ENCODE measurements at places on chromosomes 7 and 10.

GRCh38 chr7:129807863-129808262 is 144.9 kb downstream of the UBE2H start:
- DNase-seq = no peak

- DNase-seq = no peak
Measured at GRCh38 chr7:13980474-13980873, 9.0 kb downstream of the ETV1 start.

DNA sequence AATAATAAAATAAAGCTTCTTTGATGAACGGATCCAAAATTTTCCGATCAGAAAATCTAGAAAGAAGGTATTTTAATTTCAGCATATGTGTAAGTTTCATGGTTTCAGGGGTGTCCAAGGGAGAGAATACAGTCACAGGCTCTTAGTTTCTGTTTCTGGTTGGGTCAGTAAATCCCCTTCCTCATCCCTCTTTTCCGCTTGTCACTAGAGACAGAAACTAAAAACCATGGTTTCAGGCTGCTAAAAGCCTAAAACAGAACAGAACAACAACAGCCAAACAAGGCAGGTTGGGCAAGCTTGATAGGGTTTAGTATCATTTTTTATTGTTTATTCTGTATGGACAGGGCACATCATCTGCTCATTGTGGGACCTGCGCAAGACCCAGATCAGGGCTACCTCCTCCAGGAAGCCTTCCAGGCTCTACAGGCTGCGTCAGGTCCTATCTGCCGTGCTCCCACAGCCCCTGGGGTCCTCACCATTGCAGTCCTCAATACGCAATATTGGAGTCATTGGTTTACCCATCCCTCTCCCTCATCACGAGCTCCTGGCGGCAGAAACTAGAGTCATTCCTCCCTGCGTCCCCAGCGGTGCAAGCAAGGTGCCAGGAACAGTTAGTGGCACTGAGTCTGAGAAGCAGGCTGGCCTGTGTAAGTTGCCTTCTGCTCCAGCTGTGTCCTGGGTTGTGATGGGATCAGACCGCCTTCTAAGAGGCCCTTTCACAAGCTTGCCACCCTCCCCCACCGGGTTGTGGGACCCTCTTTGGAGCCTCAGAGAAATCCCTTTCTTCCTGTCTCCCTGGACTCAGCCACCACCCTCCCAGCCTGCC is 70.2 kb upstream of the CUX1 start:
- DNase-seq = no peak

GRCh38 chr7:132386201-132386681 is 190.0 kb downstream of the PLXNA4 start:
- DNase-seq = no peak

GRCh38 chr7:39971924-39972323 is 21.9 kb downstream of the CDK13 start:
- no peak for DNase-seq

DNA sequence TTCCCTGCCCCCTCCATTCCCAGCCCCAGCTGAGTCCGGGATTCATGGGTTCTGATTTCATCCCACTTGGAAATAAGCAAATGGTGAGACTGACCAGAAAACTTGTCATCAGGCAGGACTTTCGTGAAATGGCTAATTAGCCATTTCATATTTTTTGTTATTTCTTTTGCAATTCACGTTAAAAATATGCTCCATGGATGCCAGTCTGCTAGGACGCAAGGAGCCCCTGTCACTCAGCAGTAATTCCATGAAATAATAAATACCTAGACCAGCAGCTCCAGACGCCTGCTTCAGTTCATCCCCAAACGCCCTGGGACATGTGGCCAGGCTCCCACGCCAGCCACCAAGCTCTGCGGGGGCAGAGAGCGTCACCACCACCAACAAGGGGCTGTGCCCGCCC is 111.0 kb downstream of the TRIL start:
- DNase-seq = no peak

DNA sequence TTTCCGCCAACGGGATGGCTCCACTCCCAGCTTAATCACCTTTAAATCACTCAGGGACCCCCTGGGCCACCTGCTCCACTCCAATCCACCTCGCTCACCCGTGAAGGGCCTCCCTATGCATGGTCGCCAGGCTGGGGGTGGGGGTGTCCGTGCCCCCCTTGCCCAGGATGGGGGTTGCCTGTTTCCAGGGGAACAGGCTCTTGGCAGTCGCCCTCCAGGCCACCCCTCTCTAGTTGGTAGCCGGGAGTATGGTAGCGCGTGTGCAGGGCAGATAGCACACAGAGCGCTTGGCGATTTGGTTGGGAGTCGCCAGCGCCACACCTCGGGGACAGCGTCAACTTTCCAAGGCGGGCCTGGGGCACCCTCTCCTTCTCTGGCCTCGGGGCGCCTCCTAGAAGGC is 134.9 kb upstream of the ZNF92 start:
- DNase-seq = no peak

DNA sequence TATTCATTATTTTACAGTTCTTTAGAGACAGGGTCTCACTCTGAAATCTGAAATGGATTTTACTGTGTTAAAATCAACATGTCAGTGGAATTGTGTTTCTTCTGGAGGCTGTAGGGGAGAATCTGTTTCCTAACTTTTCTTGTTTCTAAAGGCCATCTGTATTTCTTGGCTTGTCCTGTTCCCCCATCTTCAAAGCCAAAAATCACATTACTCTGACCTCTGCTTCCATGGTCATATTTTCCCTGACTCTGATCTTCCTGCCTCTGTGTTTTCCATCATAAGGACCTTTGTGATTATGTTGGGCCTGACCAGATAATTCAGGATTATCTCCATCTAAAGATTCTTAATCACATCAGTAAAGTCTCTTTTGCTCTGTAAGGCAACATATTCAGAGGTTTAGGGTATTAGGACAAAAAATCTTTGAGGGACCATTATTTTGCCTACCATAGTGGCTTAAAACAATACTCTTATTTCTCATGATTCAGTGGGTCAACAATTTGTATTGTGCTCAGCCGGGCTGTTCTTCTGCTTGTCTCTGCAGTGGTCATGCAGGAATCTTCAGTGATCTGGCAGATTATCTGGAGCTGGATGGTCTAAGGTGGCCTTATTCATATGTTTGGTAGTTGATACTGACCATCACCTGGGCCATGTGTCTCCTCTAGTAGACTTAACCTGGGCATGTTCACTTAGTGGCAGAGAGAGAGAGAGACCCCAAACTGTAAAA is 5.7 kb downstream of the ANLN start:
- DNase-seq = no peak

GRCh38 chr10:4514445-4515108 is 311.4 kb upstream of the AKR1E2 start:
- no peak for DNase-seq

- no peak for DNase-seq
Measured at GRCh38 chr10:36688717-36689116, 436.7 kb upstream of the ANKRD30A start.

- DNase-seq = peak; percentile 65
Measured at GRCh38 chr10:77899080-77899477, 27.5 kb downstream of the DLG5 start.

- no peak for DNase-seq
Measured at GRCh38 chr7:98341106-98341505, 59.6 kb downstream of the BRI3 start.

DNA sequence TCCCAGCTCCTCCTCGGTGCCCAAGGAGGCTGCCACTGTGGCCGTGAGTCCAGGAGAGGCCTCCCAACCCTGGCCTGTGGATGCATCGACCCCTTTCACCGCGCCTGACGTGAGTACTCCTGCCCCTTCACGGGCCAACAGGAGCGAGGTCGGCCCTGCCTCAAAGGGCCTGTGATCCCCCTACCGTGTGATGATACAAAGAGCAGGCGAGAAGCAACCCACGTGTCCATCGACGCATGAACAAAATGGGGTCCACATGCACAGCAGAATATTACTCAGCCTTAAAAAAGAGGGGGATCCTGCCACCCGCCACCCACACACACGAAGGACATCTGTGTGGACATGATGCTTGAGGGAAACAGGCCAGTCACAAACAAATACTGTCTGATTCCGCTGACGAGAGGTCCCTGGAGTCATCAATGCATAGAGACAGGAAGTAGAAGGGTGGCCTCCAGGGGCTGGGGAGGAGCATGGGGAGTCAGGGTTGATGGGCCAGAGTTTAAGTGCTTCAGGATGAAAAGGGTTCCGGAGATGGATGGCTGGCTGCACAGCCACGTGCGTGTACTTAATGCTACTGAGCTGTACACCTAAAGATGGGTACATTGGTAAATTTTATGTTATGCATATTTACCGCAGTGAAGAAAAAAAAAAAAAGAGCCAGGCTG is 151.9 kb downstream of the PRKAG2 start:
- no peak for DNase-seq

GRCh38 chr10:102653060-102653459 is 8.8 kb downstream of the TRIM8 start:
- no peak for DNase-seq

GRCh38 chr10:917416-917720 is 14.1 kb downstream of the LARP4B start:
- no peak for DNase-seq

GRCh38 chr7:52500841-52501240 is 534.6 kb upstream of the POM121L12 start:
- peak; percentile 43 for DNase-seq

- DNase-seq = no peak
Measured at GRCh38 chr7:96495751-96496216, 173.9 kb upstream of the SLC25A13 start.

DNA sequence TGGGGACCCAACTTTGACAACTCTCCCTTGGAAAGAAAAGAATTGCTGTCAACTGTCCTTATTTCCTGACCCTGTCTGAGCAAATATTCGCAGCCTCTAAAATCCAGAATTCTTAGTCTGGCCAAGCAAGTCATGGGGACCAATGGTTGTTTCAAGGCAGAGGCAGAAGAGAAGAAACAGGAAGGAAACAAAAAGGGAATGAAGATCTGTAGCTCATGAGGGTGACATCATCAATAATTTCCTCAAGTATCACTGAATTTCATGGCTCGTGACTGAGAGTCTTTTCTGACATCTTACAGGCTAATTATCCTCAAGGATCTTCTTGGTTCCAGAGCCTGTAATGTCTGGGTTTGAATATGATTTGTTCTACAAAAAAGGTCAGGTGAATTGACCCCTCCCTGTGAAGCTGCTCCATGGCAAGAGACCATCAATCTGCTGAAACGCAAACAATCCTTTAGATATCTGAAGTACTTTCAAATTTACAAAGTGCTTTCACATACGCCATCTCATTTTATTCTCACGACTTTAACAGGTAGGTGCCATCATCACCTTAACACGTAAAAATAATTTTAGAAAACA is 5.8 kb downstream of the CDK6 start:
- DNase-seq = no peak

GRCh38 chr10:102298899-102299298 is 53.6 kb downstream of the GBF1 start:
- no peak for DNase-seq

DNA sequence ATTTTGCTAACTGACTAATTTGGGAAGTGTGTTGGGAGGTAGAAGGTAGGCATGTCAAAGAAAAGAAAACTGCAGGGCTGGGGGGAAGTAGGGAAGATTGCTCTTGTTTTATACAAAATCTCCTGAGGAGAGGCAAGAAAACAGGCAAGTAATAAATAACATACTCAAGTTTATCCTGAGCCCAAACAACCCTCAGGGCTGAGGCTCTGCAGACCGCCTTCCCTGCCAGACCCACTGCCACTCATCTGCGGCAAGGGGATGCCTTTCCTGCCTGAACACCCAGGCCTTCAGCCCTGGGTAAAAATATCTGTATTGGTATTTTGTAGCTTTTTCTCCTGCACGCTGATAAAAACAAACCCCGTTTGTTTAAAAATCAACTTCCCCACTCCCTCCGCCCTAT is 399.8 kb upstream of the NFE2L3 start:
- DNase-seq = no peak

DNA sequence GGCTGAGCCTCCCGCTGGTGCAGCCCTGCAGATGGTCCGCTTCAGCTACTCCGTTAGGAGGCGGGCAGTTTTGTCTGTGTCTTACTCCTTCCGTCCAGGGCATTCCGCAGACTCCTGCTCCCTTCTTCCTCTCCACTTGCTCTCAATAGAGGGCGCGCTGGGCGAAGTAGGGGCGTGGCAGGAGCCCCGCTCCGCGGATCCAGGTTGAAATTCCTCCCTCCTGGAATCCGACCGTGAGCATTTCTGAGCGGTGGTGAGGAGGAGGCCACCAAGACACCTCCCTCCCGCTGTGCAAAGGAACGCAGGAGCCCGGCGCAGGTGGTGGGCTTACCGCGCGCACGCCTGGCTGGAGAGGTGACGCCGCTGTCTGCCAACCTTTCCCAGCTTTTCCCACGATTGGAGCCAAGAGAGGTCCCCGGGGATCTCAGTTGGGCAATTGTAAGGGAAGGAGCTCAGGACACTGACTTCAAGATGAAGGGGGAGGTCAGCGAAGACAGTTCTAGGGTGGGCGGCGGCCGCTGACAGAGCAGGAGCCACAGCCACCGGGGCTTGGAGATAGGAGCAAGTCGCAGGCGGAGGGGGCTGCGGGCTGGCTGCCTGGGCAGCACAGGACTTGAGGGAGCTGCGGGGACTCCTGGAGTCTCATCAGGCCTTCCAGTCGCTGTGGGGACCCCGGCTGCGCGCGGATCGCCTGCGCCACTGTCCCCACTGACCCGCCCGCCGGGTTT is 1011.3 kb downstream of the XPNPEP1 start:
- peak; percentile 79 for DNase-seq

- no peak for DNase-seq
Measured at GRCh38 chr7:12258074-12258473, 47.0 kb downstream of the TMEM106B start.

GRCh38 chr7:101950450-101951119 is 133.2 kb downstream of the CUX1 start:
- no peak for DNase-seq

DNA sequence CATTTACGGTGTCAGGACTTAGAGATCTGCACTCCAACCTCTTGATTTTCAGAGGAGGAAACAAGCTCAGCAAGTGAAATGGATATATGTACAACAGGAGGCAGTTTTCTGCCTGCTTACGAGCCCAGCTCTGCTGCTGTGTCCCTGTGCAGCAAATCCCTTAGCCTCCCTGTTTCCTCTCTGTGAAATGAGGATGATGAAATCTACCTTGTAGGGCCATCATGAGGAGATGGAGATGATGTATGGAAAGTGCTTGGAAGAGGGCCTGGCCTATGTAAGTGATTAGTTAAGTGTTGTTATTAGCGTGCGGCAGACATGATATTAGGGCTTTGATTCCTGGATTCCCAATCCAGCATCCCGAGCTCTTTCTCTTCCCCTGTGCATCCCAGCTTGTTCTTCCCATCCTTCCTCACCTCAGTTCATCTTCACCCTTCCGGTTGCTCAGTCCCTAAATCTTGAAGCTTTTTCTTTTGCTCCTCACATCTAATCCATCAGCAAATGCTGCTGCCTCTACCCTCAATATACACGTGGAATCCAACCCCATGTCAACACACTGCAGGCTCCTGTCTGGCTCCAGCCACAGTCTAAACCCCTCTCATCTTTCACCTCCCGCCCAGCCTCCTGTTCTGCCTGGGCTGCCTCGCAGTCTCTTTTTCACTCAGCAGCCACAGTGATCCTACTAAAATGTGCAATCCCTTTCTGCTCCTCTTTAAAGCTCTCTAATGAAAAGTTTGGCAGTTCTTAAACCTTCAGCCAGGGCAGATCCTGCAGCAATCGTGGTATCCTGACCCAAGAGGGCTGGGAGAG is 113.8 kb downstream of the MARCHF5 start:
- no peak for DNase-seq

Data from T1000 (cell line).